ENCODE measurements at places on chromosomes 2 and 18.

- DNase-seq: no peak
Measured at GRCh38 chr18:70385474-70385873, 96.6 kb downstream of the SOCS6 start.

DNA sequence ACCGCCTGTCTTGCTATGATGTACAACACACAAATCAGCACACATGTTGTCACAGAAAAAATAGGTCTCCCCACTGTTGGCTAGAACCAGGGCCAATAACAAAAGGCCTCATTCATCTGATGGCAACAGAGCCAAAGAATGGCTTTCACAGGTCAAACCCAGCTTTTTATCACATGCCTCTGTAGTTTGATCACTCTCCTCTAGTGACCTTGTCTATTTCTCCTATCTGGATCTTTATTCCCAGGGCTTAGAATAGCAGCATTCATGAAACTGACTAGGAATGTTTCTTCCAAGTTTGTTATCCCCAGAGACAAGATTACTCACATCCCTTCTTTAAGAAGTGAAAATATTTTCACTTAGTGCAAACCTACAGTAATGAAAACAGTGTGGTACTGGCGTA, 285.8 kb upstream of the GYPC start:
- DNase-seq: no peak

DNA sequence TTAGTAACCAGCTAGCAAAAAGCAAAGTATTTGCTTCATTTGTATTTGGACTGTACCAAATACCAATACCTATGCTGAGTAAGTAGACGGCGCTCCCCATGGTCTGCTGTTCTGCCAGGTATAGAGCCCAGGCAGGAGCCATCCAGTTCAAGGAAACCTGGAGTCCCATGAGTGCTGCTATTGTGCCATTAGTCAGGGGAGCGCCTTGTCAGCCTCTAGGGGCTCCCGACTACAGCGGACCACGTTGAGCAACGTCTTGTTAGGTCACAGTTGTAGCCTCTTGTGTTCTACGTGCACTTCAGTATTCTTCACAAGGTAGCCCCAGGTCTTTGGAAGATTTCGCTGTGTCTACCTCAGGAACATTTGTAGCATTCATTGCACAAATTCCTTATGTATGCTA, 21.6 kb upstream of the SLC9A2 start:
- no peak for DNase-seq

GRCh38 chr2:236867441-236868260, 218.0 kb upstream of the COPS8 start:
- no peak for DNase-seq

- no peak for DNase-seq
Measured at GRCh38 chr2:99852956-99853355, 289.4 kb downstream of the AFF3 start.

GRCh38 chr2:27807476-27807875, 36.0 kb downstream of the MRPL33 start:
- DNase-seq: peak; percentile 28

- no peak for DNase-seq
Measured at GRCh38 chr2:73080321-73081131, 9.0 kb upstream of the SFXN5 start.

GRCh38 chr2:181407171-181407570, 50.0 kb upstream of the ITGA4 start:
- DNase-seq: no peak

- DNase-seq: no peak
Measured at GRCh38 chr2:79729532-79729931, 216.7 kb downstream of the CTNNA2 start.

GRCh38 chr2:236168110-236169080, at the start of gene GBX2:
Gene GBX2 (minus strand): TSS chr2:236168386. CDS start chr2:236167971, 415 bp downstream.
- DNase-seq: peak; percentile 51

DNA sequence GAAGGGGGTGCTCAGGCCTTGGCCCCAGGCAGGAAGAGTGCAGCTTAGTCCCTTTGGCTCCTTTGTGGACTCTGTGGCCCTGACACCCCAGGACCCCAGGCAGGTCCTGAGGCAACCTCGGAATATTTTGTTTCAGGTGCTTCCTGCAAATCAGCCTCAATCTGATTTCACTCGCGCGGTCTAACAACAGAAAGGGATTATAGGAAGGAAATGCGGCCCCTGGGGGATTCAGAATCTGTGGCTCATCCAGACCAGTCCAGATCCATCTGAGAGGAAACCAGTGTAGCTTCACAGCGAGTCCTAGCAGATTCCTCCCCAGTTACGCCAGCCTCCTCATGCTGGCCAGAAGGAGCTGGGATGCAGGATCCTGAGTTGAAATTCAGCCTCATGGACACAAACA, 59.5 kb upstream of the YWHAQ start:
- no peak for DNase-seq

- DNase-seq: peak; percentile 39
Measured at GRCh38 chr2:111049792-111050640, 70.7 kb upstream of the BCL2L11 start.

- no peak for DNase-seq
Measured at GRCh38 chr2:148882051-148882450, 7.0 kb downstream of the KIF5C start.

GRCh38 chr2:135494503-135494902, 36.5 kb downstream of the ZRANB3 start:
- DNase-seq: no peak

DNA sequence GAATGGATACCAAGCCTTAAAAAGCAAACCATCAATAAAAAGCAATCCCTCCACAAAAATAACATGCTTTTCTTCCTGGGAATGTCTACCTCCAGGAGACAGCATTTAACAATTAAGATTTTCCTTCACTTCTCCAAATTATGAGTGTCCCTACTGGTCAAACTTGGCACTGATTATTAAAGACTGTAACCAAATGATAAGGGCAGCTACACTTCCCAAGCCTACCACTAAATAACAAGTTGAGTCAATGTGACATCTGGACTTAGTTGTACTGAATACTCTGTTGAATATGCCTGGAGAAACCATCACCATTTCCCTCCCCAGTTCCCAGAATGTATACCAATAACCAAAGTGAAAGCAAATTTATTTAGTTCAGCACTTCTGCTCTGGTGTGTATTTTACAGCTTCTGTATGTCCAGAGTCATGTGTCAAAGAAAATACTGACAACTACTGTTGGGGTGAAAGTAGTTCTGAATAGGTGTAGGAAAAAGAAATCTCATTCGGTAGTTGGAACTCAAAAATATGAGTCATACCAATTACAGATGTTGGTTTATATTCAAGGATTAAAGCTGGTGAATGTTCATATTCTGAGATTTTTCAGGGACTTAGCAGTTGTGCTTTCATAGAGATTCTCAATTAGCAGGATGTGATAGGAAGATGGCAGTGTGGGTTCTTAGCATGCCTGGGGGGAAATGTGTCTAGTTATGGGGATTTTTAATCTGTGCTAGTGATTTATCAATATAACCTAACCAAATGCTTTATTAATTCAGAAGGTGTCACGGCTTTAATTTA, 1291.6 kb upstream of the GYPC start:
- DNase-seq: no peak

GRCh38 chr2:198144660-198145059, 340.3 kb downstream of the PLCL1 start:
- DNase-seq: no peak

GRCh38 chr18:58288921-58289797, 245.1 kb downstream of the NEDD4L start:
- DNase-seq: no peak

GRCh38 chr2:62465741-62466502, 40.1 kb downstream of the TMEM17 start:
- no peak for DNase-seq

DNA sequence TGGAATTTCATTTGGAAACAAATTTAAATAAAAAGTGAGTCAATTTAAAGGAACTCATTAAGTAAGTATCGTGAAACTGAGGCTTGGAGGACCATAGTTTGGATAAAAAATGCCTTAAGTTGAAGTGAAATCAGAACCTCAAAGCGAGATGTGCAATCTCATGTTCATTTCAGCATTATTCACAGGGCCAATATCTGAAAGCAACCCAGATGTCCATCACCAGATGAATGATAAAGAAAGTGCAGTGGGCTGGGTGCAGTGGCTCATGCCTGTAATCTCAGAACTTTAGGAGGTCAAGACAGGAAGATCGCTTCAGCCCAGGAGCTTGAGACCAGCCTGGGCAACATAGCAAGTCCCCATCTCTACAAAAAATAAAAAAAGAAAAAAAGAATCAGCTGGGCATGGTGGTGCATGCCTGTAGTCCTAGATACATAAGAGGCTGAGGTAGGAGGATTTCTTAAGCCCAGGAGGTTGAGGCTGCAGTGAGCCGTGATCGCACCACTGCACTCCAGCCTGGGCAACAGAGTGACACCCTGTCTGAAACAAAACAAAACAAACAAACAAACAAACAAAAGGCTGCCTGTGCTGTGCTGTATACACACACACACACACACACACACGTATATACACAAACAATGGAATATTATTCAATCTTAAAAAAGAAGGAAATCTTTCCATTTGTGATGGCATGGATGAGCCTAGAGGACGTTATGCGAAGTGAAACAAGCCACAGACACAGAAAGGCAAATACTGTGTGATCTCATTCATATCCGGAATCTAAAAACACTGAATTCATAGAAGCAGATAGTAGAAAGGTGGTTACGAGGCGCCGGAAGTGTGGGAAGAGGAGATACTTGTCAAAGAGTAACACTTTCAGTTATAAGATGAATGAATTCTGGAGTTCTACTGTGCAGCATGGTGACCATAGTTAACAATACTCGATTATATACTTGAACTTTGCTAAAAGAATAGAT, 14.5 kb downstream of the SH3RF3 start:
- peak; percentile 76 for DNase-seq

DNA sequence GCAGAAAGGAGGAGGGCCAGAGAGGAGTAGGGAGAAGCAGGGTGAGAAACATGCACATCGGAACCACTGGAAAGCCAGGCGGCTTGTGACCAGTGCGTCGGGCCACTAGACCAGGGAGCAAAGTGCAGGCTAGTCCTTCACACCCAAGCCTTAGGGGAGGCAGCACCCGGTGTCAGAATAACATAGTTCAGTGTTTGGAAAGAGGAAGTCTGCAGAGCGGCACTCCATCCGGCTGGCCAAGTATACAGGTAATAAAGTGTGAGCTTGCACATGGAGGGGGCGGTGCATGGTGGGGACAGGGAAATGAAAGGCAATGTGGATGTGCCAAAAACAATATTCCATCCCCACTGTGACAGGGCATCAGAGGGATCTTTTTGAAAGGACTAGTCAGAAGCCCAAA, 69.7 kb downstream of the ZNF521 start:
- DNase-seq: no peak

DNA sequence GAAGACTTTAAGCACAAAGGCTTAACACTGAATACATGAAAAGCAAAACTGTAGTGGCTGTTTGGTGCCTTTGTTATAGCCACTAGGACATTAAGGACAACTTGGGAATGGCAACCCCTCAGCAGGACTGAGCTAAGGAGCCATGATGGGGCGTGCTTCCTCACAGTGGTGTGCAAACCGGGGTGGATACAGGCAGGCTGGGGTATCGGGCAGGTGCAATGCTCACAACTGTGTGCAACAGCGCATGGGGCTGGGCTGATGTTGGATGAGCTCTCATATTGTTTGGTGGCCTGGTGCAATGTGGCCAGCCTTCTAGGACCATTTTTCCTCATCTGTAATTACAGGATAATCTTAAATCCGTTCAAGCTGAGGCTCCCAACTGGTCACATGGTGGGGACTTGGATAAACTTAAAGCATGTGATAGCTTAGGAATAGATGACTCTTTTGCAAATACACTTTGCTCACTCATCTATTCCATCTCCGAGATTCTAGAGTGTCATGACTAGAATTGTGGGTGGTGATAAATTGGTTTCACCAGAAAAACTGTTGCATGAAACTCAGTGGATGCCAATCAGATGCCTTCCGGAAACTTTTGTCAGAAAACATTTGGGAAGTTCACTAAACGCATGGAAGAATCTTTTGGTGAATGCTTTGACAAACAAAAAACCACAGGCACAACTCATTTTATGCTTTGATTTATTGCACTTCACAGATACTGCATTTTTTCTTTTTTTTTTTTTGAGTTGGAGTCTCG, 116.5 kb downstream of the PXDN start:
- no peak for DNase-seq

GRCh38 chr2:9656270-9656766, 25.5 kb upstream of the YWHAQ start:
- DNase-seq: peak; percentile 70

GRCh38 chr2:213162516-213163118, 11.2 kb upstream of the IKZF2 start:
- no peak for DNase-seq

- peak; percentile 41 for DNase-seq
Measured at GRCh38 chr2:151637271-151637781, 97.0 kb downstream of the NEB start.

GRCh38 chr18:24189664-24190346, 50.9 kb downstream of the CABYR start:
- no peak for DNase-seq

- DNase-seq: no peak
Measured at GRCh38 chr2:48566592-48567310, 36.8 kb downstream of the STON1 start.

DNA sequence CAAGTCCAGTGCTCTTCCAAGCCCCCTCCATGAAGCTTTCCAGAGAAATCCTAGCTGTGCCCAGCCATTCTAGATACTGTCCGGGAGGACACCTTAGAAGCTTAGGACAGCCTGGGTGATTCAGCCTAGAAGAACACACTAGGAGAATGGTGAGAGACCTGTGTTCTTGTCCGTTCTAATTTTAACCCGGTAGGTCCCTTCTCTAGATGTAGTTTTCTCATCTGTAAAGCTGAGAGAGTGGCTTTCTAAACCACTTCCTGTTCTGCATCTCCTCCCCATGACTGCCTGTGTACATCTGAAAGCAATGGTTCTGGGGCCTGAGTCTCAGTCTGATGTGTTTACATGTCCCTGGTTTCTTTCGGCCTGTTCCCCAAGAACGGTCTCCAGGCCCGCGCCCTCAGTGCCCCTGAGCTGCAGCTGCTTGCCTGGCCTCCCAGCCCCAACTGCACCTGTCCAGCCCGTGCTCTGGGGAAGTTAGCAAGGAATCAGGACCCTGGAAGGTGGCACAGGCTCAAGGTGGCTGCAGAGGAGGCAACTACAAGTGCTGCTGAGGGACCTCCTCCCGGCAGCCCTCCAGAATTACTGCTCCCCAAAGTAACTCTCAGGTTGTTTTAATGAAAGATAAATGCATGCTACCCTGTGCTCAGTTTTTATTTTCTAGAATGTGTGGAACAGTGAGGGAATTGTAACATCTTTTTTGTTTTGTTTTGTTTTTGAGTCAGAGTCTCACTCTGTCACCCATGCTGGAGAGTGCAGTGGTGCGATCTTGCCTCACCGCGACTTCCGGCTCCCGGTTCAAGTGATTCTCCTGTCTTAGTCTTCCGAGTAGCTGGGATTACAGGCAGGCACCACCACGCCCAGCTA, 105.9 kb downstream of the LBH start:
- peak; percentile 69 for DNase-seq

DNA sequence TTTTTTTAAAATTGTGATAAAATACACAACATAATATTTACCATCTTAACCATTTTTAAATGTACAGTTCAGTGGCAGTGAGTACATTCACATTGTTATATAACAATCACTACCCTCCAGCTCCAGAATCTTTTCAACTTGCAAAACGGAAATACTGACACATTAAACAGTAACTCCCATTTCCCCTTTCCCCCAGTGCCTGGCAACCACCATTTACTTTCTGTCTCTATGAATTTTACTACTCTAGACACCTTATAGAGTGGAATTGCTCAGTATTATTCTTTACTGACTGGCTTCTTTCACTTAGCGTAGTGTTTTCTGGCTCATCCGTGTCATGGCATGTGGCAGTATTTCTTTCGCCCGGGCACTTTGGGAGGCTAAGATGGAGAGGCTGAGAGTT, 32.6 kb downstream of the FASTKD2 start:
- DNase-seq: no peak

GRCh38 chr2:69017835-69018234, 4.9 kb downstream of the ANTXR1 start:
- no peak for DNase-seq

- no peak for DNase-seq
Measured at GRCh38 chr18:56741685-56742084, 90.5 kb downstream of the WDR7 start.

Measured in activated T-cell treated with anti-CD3 and anti-CD28 coated beads, Interleukin-2, amount 50 U/mL, for 48 hours (primary cell).